ENCODE measurements at places on chromosomes 2 and 18.

DNA sequence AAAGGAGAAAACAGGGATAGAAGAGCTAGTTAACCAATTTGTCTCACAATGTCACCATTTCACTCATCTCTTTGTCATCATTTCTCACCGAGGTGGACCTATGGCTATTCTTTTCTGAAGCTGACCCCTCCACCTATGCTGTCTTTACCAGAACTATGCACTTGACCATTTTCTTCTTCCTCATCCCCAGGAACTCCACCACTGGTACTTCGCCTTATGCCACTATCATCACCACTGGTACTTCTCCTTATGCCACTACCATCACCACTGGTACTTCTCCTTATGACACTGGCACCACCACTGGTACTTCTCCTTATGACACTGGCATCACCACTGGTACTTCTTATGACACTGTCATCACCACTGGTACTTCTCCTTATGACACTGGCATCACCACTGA, 745.8 kb upstream of the CHAC2 start:
- DNase-seq = no peak

DNA sequence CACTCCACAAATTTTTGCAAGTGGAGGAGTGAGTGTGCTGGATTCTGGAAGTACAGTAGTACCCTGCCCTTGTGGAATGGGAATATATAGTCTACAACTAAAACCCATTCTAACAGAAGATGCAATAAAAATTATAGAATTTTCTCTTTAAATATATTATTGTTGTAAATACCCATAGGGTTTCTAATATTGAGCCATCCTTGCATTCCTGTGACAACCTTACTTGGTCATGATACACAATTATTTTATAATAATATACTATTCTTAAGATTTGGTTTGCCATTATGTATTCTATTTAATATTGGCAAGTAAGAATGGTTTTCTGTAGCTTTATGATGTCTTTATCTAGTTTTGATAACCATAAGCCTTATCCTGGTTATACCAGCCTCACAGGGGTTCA, 52.2 kb downstream of the EML6 start:
- no peak for DNase-seq

- no peak for DNase-seq
Observed at GRCh38 chr18:63378919-63379638, 12.1 kb upstream of the KDSR start.

GRCh38 chr2:169895294-169895985, 68.2 kb downstream of the UBR3 start:
- DNase-seq = no peak

DNA sequence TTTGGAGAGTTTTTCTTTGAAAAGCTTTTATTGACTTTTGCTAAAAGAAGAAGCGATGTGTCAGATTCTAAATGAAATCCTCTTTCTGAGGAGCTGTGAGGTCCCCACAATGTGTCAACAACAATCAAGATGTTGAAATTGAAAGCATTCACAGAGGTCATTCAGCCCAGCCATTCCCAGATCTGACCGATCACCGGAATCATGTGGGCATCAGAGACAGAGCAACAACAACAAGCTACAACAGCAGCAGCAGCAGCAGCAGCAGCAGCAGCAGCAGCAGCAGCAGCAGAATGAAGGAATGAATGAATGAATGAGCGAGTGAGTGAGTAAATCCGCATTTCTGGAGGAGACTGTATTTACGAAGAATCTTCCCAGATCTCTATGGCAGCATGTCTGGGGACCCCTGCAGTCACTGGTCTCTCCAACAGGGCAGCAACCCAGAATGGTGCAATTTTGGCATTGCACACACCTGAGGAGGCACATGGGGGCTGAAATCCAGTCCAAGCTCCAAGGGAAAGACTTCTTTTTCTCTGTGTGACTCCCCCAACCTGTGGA, 299.0 kb downstream of the MYCN start:
- DNase-seq = no peak

- no peak for DNase-seq
Observed at GRCh38 chr18:45213040-45213333, 402.3 kb upstream of the SLC14A2 start.

GRCh38 chr2:136750065-136750464, 15.3 kb upstream of the THSD7B start:
- DNase-seq = no peak

DNA sequence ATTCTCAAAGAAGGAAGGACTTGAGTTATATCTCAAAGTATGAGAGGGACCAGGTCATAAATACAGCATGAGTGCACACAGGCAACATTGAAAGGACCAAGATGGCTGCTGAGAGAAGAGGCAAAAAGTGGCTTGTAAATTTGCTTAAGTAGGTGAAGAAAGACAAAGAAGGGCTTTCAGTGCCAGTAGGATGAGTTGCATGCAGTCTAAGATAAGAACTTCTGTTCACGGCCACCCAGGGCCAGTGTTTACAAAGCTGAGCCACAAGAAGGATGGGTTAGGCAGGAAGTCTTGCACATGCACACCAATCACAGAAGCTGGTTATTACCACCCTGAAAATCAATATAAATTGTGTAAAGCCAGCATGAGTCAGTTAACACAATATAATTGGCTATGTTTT, 3.1 kb upstream of the ABCB11 start:
- no peak for DNase-seq

DNA sequence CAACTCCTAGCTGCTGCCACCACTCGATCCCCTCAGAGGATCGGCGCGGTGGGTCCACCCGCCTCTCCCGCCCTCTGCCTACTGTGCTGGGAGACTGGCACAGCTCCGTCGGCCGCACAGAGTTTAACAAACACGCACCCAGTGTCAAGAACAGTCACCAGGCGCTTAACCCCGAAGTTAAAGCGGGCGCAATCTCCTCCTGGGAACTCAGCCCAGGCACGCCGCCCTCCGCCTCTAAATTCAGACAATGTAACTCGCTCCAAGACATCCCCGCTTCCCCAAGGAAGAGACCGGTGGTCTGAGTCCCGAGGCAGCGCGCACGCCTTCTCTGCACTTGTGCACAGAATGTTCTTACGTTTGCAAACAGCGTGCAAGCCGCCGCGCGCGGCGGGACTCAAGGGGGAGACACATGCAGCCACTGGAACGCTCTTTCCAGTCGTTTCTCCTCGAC, 533 bp downstream of the CXCR4 start:
- no peak for DNase-seq

DNA sequence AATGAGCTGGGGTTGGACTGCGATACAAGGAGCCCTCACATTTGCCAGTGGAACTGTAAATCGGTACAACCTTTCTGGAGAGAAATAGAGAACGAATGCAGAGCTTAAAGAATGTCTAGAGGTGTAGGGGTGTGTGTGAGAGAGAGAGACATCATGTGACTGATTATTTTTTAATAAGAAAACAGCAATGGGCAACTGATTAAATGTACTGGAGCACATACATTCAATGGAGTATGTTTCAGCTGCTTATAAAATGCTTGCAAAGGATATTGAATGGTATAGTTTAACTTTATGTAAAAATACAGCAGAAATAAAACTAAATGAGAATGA, 391 bp upstream of the TMEM17 start:
- DNase-seq = no peak

- no peak for DNase-seq
Observed at GRCh38 chr2:27886322-27886721, 3.9 kb downstream of the RBKS start.

DNA sequence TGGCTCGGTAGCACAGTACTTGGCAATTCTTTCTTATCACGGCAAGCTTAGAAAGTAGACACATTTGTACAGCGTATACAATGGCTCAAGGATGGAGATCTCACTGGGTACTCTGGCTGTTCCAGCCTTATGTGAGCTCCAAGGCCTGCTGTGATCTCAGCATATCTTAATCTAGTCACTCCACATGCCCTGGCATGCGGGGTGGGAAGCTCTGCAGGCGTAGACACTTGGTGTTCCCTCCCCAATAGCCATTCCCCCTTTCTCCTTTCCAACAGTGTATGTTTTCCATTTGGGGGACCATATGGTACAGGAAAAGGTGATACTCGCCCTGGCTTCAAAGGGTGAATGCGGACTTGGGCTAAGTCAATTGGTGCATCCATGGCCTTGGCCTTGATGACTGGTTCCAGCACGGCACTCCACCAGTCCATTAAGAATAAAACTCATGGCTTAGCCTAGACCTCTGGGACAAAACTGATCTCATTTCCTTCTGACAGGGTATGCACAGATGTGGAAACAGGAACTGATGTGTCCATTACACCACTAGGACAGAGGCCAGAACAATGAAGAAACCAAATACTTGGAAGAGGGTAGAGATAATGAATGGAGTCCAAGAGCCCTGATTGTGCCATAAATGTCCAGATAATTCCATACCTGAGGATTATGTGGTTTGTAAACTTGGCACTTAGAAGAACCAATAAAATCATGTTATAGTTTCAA, 28.4 kb downstream of the TGIF1 start:
- no peak for DNase-seq

- no peak for DNase-seq
Observed at GRCh38 chr2:205545971-205546816, 136.1 kb upstream of the NRP2 start.

DNA sequence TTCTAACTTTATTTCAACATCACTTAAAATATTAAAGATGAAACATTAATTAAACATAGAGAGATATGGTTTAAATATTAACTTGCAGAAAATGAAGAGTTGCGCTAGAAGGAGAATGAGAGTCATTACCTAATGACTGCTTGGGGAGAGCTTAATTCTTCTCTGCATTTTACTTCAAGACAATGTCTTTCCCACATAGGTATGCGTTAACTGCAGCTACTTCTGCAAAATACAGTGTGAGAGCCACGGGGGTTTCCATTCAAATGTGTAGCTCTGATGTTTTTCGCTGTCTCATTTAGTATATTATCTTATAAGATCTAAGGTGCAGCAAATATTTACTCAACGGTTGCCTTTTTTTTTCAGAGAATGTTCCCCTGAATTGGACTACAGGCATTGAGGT, 126.7 kb downstream of the TMX3 start:
- DNase-seq = no peak

DNA sequence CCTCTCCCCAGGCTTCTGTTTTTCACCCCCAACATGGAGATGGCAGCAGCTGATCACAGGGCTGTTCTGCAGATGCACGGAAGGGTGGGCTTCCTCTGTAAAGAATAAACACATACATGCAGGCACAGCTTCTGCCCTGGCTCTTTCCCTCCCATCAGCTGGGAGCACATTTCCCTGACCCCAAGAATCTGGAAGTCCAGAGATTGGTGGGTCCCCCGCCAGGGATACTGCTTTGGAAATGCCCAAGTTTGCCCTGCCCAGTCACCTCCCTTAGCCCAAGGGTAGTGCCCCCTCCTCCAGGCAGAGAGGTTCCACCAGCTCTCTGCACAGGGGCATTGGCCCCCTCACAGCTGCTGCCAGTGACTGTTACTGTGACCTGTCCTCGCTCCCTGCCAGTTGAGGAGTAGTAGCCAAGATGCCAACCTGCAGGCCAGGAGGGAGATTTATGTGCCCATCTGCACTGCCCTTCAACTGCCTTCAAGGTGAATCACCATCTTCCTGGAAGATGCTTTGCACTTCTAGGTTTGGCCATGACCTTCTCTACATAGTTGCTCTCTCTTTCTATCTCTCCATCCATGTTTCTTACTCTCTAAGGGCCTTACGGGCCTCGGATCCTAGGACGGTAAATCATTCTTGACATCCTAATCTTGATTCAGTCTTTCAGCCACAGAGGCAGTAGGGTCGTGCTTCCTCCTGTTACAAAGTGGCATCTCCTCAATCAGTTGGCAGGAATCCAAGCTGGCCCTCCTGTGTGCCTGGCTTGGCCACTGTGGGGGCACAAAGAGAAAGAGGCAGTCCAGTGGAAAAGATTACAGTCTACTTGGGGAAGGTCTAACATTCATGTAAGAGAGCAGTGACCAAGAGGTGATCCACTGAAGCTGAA, 121.8 kb downstream of the CTIF start:
- DNase-seq = no peak

- no peak for DNase-seq
Observed at GRCh38 chr2:230765611-230766300, 53.1 kb downstream of the CAB39 start.

DNA sequence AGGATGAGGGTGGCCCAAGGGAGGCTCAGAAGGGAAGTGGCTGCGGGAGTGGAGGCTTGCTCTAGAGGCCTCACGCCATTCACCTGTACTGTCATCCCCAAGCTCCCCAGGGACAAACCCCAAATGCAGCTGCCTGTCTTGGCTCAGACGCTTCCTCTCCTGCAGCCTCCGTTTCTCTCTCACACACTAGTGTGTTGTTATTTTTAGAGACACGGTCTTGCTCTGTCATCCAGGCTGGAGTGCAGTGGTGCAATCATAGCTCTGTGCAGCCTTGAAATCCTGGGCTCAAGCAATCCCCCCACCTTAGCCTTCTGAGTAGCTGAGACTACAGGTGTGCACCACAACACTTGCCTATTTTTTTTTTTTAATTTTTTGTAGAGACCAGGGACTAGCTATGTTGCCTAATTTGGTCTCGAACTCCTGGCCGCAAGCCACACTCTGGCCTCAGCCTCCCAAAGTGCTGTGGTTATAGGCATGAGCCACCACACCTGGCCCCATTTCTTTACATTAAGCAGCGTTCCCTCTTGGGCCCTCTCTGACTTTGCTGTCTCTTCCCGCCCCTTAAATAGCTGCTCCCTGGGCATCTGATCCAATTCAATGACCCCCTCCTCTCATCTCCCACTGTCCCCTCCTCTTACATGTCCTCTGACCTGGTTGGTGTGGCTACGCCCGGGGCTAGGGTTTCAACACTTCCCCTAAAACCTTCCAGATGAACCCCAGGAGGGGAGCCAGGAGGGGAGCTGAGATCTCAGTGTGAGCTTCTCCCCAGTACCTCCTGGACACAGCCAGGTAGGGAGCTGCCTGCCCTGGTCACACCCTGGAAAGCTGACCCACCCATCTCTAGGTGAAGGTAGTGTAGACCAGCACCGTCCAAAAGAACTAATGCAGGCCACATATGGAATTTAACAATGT, 24.0 kb upstream of the LOXHD1 start:
- no peak for DNase-seq
